ENCODE measurements at places on chromosomes 12 and 14.

DNA sequence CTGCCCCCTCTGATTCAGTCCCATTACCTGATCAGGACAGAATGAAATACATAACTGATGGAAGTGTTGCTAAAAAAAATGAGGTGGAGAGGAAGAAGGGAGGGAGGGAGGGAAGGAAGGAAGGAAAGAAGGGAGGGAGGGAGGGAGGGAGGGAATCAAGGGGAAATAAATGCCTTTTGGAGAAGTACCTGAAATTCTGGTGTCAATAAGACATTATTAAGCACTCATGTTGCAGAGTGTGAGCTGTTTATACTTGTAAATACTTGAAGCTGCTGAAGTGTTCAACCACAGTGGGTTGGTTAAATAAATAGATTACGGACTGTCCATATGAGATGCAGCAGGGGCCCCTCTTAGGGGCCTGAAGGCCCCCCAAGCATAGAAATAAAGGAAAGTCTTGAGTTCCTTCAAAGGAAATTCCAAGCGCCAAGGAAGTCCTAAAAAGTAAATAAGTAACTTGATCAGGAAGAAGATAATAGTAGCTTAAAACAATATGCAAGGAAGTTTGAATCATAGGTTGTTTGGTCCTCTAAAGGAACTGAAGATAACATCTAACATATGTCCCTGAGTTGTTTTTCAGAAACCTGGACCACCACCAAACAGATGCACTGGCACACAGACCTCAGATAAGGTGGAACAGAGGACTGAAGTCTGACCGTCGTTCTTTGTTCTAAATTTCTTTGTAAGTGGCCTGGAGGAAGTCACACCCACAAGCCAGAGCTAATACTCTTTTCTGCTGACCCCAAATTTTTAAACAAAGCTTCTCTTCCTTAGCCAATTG is 110.8 kb downstream of the SEC23A start:
- no peak for DNase-seq

DNA sequence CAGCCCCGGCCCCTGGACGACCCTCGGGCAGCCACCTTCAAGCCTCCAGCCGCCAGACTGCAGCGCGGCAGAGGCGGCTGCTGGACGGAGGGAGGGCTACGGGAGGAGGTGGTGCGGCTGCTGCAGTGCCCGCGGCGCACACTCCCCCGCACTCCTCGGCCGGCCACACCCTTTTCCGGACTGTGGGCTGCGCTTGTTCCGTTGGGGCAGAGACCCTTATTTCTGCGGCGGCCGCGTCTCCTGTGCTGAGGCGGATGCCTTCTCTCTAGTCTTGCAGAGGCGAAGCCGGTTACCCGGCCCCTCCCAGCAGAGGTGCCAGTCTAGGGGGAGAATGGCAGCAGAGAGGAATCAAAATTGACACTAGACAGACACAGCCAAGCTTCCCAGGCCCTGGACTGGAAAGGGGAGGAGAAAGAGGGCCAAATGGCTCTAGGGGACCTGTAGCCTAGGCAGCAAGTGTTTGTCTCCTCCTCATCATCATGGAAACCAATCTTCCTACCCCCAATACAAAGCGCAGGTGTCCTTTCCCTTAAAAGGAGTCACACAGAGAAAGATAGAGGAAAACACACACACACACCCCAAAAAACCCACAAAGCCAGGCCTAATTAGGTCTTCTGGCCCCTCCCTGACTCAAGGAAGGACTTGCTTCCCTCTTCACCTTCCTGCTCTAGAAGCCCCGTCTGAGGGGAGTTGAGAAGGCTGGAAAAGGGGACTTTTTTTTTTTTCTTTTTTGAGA is 1.3 kb downstream of the ESYT1 start:
- peak; percentile 87 for DNase-seq

DNA sequence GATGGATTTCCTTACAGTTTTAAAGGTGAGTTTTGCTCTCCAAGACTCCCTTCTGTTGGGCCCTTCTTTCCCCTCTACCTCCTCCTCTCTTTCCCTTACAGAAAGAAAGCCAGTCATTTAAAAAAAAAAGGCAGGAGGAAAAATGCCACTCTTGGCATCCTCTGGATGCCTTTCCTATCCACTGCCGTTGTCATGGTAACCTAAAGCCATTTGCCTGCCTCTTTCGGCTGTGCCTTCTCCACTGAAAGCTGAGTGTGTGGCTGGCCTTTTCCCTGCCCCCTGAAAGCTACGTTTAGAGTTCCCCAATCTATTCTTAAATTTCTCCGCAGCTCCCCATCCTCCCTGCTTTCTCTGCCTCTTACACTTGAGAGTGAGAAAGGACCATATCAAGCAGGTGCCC is 67.1 kb downstream of the TUNAR start:
- DNase-seq: no peak

DNA sequence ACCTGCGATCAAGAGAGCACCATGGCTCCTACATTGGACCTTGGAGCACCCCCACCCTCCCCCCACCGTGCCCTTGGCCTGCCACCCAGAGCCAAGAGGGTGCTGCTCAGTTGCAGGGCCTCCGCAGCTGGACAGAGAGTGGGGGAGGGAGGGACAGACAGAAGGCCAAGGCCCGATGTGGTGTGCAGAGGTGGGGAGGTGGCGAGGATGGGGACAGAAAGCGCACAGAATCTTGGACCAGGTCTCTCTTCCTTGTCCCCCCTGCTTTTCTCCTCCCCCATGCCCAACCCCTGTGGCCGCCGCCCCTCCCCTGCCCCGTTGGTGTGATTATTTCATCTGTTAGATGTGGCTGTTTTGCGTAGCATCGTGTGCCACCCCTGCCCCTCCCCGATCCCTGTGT is 1.8 kb upstream of the RNU7-1 start:
- no peak for DNase-seq

GRCh38 chr14:104230119-104230815 is 91.9 kb downstream of the KIF26A start:
- DNase-seq: no peak

- DNase-seq: no peak
These were observed 99.8 kb upstream of the WSCD2 start for GRCh38 chr12:108029051-108029835.

GRCh38 chr14:53043027-53043581 is 92.3 kb upstream of the FERMT2 start:
- DNase-seq: no peak

DNA sequence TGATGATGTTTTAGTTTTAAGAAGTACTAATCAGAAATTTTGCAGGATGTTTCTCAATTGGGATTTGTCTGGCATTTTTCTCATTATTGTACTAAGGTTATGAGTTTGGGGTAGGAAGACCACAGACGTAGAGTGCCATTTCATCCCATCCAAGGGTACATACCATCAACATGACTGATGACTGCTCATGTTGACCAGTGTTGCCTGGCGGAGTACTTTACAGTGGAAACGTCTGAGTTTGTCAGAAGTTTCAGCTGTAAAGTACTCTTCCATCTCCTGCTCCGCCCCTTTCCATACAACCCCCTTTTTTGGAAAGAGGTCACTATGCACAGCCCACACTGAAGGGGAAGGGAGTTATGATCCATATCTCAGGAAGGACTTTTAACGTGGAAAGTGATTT is 74.2 kb downstream of the RCOR1 start:
- no peak for DNase-seq

DNA sequence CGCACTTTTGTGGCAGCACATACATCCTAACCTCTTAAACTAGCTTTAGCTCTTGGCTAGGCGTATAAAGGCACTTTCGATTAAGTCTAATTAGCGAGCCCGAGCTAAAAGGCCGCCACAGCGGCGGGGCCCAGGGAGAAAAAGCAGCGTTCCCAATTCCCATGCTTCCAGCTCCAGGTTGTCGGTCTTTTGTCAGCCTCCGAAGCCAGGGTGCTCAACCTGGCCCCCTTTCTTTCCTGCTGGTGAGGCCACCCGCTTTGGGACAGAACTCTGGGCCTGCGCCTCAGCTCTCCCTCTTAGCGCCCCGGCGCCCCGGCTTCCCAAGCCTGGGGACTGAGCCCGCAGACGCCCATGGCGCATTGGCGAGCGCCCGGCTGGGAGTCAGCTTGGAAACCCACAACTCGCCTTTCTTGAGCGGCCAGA is 33.3 kb upstream of the TBX5 start:
- DNase-seq: no peak

DNA sequence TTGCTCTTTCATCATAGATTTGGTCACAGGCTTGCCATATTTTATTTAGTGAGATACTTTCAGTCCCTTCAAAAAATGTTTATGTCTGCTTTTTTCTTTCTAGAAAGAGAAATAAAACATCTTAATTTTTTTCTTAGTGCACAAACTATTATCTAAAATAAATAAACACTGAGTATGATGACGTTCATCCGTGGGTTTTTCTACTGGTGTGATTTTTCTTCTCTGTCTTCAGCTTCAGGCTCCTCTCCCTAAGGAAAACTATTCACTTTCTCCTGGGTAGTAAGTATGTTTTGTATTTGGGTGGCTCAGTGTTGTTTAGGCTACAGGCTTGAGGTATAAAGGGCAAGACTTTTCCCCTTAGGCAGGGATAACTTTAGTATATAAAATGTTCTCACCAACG is 154.7 kb downstream of the DACT1 start:
- DNase-seq: no peak

DNA sequence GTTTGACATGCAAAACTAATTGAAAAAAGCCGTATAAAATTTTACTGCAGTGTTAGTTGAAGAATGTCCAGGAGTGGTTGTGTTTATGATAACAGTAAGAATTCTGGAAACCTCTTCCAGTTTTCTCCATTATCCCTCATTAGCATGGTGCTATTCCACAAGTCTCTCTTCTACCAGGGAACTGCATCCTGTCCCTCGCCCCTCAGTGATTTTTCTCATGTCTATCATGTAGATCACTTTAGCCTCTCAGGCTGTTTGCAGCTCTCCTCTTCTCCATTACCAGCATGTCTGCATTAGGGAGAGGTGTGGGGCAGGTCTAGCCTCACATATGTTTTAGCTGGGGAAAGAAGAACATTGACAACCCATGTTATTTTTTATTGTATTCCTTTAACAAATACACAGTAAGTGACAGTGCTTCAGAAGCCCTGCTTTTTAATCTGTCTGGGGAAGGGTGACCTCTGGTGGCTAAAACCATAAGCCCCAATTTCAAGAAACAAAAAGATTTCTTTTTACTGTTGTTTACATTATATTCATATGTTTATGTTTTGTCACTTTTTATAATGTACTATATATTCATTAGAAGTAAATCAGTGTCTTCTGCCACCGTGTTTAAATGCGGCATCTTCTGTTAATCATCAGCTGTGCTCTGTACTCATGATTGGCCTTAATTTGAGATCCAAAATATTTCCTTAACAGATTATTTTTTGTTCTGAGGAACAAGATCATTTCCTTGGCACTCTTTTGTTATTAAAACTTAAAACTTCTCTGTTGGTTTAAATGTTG is 70.7 kb downstream of the RASSF8 start:
- DNase-seq: no peak

- peak; percentile 64 for DNase-seq
These were observed 1158.4 kb upstream of the TMEM132C start for GRCh38 chr12:127108360-127109215.

DNA sequence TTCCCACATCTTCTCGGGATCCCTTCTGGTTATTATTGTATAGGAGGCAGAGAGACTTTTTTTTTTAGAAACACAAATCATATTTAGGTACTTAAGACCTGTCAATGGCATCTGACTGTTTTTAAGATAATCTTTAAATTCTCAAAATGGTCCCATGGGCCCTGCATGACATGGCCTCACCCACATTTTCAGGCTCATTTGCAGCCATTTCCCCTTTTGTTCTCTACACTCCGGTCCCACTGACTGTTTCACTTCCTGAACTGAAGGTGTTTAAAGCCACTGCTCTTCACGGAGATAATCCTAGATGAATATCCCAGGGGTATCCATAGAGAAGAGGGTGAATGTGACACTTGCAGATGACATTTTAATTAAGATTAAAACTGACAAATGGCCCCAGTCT is 12.3 kb upstream of the C12orf71 start:
- DNase-seq: no peak

GRCh38 chr14:99664058-99664936 is 19.4 kb downstream of the HHIPL1 start:
- no peak for DNase-seq

- no peak for DNase-seq
These were observed 122.0 kb upstream of the EGLN3 start for GRCh38 chr14:34072921-34073320.

DNA sequence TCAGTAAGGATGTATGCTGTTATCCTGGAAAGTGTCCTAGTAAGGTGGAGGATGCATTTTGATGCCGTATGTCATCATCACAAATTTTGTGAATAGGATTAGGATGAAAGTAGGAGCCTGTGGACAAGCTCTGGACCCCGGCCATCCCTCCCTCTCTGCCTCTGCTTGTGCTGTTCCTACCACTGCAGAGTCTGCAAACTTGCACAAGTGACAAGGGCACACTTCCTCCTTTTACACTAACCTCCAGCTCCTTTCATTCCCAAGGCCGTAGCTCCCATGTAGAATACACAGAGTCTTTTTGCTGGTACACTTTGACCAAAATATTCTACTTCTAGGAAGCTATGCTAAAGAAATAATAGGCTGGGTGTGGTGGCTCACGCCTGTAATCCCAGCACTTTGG is 13.3 kb upstream of the TMCC3 start:
- no peak for DNase-seq
